ENCODE measurements at places on chromosomes 12 and 14. TPM values are rescaled to one million over a fixed set of nuclear protein-coding genes. Genes with fewer than 3 reads are reported as not detected.

- no peak for DNase-seq
Observed at GRCh38 chr14:29463727-29464395, 463.8 kb downstream of the PRKD1 start.

The OR6C70 gene
- not detected for polyA plus RNA-seq

GRCh38 chr12:105561546-105562198, 231.2 kb downstream of the C12orf75 start:
- no peak for DNase-seq

DNA sequence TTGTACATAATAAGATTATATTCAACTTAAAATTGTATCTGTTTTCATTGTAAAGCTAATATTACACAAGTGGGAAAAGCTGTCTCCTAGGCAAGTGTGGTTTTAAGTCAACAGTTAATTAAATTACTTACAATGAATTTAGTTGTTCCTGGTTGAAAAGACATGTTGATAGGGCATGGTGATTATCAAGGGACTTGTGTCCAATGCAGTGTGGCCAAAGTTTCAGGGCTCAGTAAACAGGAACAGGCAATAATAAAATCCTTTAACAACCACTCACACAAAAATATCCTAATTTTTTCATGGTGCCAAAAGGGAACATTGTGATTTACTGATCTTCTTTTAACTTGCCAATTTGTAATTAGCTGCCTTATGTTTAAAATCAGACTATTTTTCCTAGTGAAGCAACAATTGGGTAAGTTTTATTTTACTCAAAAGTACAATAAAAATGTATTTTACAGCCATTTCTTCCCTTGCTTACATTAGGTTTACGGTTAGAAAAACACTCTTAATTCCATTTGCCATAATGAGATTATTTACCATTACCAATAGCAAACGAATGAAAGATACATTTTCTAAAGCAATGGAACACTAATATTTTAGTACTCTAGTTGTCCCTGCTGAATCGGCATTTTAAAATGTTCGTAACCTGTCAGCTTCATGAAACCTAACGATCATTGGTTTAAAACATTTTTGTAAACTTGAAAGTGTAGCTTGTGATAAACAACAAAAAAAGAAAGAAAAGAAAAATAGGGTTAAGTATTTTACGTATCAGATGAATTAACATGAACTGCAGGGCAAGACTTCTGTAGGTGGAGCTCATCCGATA, 1.8 kb upstream of the WNK1 start:
- DNase-seq, result no peak

DNA sequence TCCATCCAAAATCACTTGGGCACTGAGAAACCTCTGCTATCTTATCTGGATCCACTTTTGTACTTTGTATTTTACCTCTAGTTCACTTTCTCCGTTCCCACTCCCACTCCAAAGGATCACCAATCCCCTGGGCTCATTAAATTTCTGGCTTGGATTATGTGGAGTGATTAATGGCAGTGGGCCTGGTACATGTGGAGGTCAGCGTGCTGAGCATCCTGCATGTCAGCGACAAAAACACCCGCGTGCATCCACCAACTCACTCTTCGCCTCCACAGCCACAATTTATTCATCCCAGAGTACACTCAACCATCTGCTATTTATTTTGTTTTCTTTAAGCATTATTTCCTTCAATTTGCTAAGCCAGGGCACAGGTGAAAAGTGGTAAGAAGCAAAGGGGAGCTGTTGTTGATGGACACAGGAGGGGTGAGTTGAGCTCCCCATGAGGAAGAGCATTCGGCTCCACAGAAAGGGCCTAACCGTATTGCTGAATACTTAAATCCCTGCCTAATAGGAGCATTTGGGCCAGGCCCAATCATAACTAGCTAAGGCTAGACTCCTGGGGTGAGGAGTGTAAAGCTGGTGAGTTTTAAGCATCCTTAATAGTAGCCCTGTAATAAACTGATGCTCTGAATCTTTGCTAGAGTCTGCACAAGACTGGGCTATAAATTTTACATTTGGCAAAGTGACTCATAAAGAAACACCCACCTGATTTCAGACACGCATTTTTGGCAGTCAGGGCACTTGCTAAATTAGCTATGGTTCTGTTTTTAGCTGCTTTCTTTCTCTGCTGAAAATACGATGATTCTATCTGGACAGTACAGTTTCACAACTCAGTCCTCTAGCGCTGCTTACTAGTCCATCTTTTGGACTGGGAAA, 137.8 kb downstream of the SLC25A21 start:
- peak; percentile 25 for DNase-seq

DNA sequence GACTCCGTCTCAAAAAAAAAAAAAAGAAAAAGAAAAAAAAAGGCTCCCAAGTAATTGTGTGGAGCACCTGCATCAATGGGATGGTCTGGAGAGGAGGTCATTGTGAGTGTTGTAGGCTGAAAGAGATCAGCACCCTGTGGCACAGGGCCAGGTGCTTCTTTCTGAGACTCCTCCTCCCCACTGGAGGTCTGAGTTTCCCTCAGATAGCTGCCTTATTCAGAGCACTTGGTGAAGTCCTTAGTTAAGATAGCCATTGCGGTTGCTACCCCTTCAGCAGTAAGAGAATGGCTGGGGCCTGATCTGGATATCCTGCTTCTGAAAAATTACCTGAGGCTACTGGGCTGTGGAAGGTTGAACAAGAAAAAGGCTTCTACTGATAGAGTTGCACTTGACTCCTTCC, 69.8 kb downstream of the ANO6 start:
- no peak for DNase-seq

DNA sequence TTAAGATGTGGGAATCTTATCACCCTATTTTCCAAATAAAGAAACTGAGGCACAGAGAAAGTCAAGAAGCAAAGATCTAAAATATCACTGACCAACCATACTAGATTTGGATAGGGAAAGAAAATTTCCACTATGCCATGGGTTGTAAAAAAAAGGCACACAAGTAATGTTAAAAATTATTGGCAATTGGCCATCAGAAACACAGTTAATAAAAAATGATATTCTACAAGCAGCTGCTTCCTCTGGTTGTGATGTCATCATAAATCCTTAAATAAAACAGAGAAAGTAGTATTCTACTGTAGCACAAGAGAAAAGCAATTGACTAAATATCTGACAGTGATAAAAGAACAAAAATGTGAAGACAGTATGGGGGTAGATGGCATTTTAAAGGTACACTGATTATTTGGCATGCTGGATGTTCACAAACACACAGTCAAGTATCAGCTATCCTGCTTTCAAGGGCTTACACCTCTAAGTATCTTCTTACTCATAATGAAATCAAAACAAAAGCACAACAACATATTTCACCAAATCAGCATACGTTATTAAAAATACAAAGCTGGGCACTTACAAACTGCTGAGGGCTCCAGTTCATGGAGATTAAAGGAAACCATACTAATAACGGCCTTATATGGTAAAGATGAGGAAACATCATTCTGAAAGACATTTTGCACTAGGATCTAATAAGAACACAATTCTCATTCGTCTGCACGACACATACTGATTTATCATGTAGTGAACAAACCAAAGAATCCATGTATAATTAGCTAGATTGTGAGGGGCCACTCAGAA, 45.7 kb downstream of the CORO1C start:
- DNase-seq, result no peak

The BEST3 gene
- polyA plus RNA-seq, result 85.5 TPM

GRCh38 chr14:90645842-90646443, 170.3 kb downstream of the TTC7B start:
- DNase-seq, result no peak

- peak; percentile 85 for DNase-seq
Observed at GRCh38 chr14:23154964-23155587, 28.4 kb downstream of the SLC7A8 start.

The PLEKHG7 gene
- 0.85 TPM for polyA plus RNA-seq

DNA sequence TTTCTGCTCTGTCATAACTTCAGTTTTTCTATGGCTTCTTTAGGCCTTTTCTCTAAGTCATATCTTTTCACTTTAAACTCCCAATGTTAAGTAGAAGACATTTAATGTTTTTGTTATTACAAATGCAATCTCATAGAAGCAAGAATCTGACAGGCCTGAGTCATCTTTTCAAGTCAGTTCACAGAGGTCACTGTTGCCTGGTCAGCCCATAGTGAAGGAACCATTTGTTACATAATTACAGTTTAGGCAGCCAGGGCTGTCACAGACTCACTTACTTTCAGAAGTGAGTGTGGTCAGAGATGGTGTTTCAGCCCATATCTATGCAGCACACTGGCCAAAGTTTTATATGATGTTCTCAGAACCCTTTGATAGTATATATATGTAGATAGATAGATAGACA, 46.5 kb downstream of the CCER1 start:
- DNase-seq, result no peak

DNA sequence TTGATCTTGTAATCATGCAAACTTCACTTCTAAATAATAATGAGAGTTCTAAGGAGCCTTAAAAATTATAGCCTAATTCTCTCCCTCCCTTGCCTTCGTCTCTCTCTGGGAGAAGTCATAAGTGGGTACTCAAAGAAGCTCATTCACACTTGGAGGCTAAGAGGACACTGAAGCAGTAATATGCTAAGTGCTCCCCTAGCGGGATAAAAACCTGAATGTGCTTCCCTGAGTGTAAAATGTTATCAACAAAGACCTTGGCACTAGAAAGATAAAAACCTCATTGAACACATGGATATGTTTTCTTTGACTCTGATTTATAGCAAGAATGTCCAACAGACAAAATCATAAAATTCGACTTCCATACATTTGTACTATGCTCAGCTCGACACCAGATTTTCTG, 337.9 kb upstream of the NOVA1 start:
- no peak for DNase-seq

The SRGAP1 gene
- polyA plus RNA-seq, result 6.6 TPM

- no peak for DNase-seq
Observed at GRCh38 chr14:93035917-93036651, 79.6 kb downstream of the ITPK1 start.

GRCh38 chr12:118288174-118288573, 84.5 kb downstream of the TAOK3 start:
- no peak for DNase-seq

- DNase-seq, result no peak
Observed at GRCh38 chr12:68239309-68239982, 13.8 kb upstream of the IL26 start.

- DNase-seq, result peak; percentile 81
Observed at GRCh38 chr12:50074936-50075807, 10.0 kb upstream of the SMARCD1 start.

GRCh38 chr12:28876196-28876798, 272.8 kb upstream of the FAR2 start:
- no peak for DNase-seq

DNA sequence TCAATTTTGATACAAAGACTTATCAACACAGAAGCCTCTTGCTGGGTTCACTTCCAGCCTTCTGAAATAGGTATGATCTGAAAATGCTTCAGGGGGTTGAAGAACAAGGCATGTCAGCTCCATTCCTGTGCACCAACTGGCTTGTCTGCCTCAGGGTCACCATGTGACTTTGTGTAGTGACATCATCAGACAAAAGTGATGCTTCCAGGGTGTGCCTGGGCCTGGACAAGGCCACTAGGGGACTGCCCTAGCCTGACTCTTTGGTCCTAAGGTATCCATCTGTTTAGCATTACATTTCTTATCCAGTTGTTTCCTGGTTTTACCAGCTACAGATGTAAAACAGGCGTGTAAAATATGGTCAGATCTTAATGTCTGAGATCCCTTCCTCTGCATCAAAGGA, 155.6 kb downstream of the CAND1 start:
- DNase-seq, result no peak

GRCh38 chr12:108793756-108794441, 62.6 kb upstream of the CORO1C start:
- no peak for DNase-seq

- no peak for DNase-seq
Observed at GRCh38 chr12:127284021-127284420, 982.9 kb upstream of the TMEM132C start.

GRCh38 chr14:62304257-62304656, 542.0 kb downstream of the SNAPC1 start:
- DNase-seq, result no peak

DNA sequence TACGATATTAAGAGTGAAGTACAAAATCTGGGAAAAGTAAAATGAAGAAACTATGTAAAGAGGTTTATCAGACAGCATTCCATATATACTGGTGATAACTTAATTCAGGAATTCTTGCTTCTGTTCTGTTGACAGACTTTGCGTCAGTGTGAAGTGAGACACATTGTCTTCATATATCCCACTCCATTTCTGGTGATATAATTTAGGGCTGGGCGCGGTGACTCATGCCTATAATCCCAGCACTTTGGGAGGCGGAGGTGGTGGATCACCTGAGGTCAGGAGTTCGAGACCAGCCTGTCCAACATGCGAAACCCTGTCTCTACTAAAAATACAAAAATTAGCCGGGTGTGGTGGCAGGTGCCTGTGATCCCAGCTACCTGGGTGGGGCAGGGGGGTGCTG, 20.3 kb upstream of the RAD52 start:
- DNase-seq, result no peak

The LRRC43 gene
- not detected for polyA plus RNA-seq

GRCh38 chr12:77392467-77393088, 327.2 kb upstream of the E2F7 start:
- no peak for DNase-seq

The FAIM2 gene
- 10.3 TPM for polyA plus RNA-seq

- DNase-seq, result no peak
Observed at GRCh38 chr14:35201066-35201465, 78.7 kb downstream of the PRORP start.

- DNase-seq, result no peak
Observed at GRCh38 chr14:87732562-87732961, 260.4 kb downstream of the GALC start.

The MOAP1 gene
- polyA plus RNA-seq, result 25.8 TPM

DNA sequence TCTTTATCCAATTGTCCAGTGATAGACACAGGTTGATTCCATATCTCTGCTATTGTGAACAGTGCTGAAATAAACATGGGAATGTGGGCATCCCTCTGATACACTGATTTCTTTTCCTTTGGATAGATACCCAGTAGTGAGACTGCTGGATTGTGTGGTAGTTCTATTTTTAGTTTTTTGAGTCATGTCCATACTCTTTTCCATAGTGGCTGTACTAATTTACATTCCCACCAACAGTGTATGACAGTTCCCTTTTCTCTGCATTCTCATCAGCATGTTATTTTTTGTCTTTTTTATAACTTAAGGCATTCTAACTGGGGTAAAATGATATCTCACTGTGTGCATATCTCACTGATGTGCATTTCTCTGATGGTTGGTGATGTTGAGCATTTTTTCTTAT, 24.8 kb upstream of the VASH1 start:
- DNase-seq, result no peak

DNA sequence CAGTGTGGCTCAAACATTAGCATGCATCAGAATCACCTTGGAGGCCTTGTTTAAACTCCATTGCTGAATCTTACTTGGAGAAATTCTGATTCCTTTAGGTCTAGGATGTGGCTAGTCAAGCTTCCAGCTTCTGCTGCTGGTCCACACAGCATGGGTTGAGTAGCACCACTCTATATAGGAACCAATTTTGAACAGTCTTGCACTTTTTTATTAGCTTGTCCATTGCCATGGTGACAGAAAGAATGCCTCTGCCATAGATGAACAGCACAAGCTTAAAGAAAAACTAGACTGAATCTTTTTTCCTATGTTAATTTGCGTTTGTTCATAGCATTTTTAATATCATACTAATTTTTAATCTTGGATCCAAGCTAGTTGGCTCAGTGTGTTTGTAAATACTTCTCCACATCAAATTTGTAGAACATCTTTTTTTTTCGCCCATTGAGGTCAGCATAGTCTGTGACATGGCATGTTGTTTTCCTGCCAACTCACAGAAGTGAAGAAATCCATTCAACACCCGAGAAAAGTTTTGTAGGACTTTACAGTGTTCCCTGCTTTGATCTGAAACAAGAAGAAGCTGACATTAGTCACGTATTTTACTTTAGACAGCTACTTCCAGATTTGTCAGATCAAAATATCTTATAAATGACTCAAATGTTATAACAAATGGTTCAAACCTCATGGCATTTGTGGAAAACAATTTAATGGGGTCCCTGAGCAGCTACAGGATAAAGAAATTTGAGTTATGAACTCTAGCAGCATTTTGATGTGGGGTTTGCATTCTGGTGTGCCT, 438.8 kb downstream of the EGLN3 start:
- DNase-seq, result no peak
